ENCODE measurements at places on chromosomes 16 and 17.

DNA sequence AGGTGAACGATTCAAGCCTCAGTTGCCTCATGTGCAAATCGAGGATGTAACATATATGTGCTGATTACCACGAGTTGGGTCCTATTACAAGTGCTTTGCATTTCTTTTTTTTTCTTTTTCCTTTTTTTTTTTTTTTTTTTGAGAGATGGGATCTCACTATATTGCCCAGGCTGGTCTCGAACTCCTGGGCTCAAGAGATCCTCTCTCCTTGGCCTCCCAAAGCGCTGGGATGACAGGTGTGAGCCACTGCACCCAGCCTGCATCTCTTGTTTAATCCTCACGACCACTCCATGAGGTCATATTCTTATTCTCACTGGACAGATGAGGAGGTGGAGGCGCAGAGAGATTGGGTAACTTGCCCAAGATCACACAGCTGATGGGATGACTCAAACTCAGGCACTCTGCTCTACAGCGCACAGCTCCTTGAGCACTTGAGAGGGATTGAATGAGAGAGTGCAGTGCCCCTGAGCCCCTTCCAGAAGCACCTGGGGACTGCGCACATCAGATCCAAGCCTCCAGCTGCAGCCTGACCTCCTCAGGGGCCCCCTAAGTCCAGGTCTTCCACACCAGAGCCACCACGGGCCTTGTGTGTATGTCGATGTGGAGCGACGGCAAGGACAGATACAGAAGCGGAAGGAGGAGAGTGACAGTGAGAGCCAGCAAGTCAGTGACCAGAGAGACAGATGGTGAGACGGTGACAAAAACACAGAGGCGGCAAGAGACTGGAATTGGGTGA, 4.9 kb downstream of the STX1B start:
- no peak for DNase-seq

- DNase-seq: no peak
These were observed 43.7 kb downstream of the HSBP1 start for GRCh38 chr16:83851473-83851872.

DNA sequence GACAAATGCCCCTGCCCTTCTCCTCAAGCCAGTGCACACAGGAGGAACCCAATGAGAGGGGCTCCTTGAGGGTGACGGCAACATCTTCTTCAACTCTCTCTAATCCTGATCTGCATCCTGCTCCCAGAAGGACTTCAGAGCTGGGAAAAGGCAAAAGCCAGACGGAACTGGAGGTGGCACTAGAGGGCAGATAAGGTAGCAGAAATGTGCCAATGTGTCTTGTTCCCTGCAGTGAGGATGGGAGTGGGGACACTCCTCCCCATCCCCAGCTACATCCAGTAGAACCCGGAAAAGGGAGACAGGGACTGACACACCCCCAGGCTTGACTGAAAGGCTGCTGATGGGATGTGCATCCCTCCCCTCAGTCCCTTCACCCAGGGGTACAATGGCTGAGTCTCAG, 28.5 kb downstream of the SRCIN1 start:
- DNase-seq: no peak

DNA sequence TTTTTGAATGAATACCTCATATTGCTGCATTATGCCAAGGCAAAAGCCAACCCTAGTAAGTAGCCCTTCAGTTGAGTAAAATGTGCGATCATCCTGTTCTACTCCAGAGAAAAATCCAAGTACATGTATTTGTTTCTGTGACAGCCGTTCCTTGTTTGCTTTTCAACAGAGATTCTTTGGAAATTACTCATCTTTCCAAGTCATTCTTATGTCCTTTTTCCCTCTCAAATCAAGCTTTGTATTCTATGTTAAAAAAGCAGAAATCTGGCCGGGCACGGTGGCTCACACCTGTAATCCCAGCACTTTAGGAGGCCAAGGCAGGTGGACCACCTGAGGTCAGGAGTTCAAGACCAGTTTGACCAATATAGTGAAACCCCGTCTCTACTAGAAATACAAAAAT, 112.9 kb upstream of the HAS3 start:
- no peak for DNase-seq

- no peak for DNase-seq
These were observed 1.3 kb downstream of the WNK4 start for GRCh38 chr17:42781639-42782165.

DNA sequence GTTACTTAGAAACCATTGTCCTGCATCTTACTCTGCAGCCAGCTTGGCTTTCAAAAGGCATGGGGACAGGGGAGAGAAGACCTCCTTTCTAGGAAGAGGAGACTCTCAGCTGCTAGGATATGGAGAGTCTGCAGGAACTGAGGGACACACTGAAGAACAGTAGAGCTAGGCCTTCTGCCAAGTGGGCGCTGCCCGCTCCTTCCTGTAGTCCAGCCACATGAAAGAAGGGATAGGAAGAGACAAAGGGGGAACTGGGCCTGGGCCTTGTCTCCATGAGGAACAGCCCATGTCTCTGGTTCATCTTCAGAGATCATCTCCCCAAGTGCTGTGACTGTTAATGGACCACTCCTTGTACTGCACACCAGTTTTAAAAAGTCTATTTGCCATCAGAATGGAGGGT, 78.4 kb downstream of the SYCE1L start:
- no peak for DNase-seq

DNA sequence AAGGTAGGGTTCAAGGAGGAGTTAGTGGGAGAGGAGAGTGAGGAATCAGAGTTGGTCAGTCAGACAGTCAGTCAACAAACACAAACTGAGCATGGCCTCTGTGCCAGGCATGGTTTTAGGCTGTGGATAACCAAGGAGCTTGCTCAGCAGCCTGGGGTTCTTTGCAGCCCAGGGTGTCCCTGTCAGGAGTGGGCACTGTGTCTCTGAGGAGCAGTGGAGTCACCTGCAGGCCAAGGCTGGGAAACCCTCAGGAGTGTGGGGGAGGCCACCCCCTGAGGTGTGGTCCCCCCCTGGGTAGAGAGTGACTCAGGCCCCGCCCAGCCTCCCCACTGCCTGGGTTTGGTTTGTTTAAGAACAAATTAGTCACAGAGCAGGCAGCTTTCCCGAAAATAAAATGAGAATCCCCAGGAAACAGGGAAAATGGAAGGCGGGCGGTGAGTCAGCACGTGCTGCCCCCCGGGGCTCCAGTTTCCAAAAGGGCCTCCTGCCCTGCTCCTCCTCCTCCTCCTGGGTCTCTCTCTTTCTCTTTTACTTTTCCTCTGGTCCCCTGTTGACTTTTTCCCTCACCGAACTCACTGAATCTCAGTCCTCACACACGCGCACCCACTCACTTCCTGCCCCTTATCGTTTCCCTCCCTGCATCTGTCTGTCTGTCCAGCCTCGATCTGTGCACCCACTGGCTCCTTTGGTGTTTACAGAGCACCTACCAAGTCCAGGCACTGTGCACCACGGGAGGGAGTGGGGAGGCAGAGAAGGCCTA, 44.3 kb downstream of the SOCS3 start:
- peak; percentile 54 for DNase-seq

GRCh38 chr17:58728798-58729197, 26.9 kb upstream of the PPM1E start:
- no peak for DNase-seq

GRCh38 chr16:1645914-1646525, 32.1 kb upstream of the JPT2 start:
- peak; percentile 56 for DNase-seq

- no peak for DNase-seq
These were observed 242.1 kb upstream of the NLRP1 start for GRCh38 chr17:5826384-5826783.

- no peak for DNase-seq
These were observed 13.4 kb downstream of the CMC2 start for GRCh38 chr16:80993307-80993706.

DNA sequence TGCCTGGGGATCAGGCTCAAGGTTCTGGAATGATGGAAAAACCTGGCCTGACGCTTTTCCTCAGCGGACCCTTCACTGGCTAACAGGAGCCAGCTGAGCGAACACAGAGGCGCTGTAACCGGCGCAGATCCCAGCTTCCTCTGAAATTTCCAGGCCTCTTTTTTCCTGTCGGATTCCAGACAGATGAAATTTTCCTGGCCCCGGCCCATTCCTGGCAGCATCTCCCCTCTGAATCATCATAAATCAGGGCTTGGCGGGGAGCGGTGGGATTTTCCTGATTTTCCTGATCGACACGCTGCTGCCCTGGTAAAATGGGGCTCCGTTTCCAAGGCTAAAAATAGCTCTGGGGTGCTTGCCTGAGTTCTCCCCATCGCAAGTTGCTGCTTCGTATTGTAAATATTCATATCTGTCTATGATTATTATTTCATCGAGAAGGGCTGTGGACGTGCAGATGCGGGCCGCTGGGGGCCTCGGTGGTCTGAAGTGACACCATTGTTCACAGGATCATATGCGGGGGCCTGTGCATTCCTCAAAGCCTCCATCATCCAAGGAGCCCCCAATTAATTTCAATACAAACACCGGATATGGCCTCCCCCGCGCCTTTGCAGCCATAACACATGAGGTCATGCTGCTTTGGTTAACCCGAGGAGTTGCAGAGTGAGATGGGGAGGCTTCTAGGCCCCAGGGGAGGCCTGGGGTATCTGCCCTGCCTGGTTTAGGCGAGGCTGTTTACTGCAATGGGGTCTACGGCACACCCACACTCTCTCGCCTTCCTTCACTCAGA, 45.8 kb upstream of the ETV4 start:
- DNase-seq: no peak

GRCh38 chr17:39634384-39634871, 2.5 kb upstream of the STARD3 start:
- DNase-seq: peak; percentile 45

- no peak for DNase-seq
These were observed 26.3 kb upstream of the NACA2 start for GRCh38 chr17:61617330-61617729.

DNA sequence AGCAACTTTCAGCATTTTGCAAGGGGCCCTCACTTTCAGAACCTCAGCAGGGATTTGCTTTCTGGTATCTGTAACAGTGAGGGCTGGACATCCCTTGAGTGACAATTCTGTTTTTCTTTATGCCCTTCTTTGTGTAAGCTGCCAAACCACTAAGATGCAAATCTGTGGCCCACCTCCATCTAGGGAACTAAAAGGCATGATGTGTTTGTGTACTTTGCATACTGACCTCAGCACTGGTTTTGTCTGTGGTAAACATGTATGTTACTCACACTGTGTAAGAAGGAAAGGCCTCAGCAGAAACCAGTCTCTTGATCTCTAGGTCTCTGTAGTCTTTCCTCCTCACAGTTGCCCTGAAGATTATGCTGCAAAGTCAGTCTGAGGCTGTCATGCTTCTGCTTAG, 396.6 kb upstream of the DYNLRB2 start:
- peak; percentile 1 for DNase-seq

DNA sequence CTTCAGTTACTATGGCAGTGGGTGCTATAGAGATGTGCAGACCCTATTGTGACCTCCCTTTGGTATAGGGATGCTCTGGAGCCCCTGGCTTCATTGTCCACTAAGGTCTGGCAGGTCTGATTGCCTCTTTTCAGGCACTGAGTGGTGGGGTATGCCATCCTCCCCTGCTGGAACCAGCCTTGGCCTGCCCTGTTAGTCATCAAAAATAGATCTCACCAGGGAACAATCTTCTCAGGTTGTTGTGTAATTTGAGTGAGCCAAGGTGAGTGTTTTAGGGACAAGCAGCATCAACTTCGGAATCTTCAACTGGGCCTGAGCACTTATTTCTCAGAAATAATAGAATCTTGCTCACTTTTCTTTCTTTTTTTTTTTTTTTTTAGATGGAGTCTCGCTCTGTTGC, 19.6 kb downstream of the HMOX2 start:
- DNase-seq: no peak

DNA sequence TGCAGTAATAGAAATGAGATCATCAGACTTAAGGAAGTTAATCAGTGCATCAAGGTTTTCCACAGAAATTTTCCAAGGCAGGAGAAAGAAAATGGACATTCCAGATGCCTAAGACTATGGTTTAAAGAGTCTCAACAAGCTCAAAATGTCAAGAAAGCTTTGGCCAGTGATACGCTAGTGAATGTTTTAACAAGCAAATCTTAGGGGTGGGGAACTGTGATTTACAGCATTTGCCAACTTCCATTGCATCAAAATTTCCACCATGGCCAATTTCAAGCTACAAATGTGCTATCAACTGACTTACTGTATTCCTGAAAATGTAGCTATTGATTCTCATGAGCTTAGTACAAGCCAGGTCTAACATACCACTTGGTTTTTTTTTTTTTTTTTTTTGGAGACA, 82.4 kb upstream of the CLEC3A start:
- DNase-seq: no peak

GRCh38 chr16:21101631-21102420, 48.8 kb downstream of the DNAH3 start:
- peak; percentile 3 for DNase-seq

DNA sequence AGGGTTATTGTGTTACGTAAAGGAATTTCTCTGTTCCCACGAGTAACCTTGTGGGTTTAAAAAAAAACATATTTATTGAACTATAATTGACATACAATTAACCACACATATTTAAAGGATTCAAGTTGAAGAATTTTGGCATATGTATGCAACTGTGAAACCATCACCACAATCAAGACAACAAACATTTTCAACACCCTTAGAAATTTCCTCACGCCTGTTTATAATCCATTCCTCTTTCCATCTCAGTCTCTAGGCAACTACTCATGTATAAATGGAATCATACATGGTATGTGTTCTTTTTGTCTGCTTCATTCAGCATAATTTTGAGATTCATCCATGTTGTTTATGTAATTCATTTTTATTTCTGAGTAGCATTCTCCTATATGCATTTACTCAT, 104.0 kb downstream of the MRTFB start:
- DNase-seq: no peak

DNA sequence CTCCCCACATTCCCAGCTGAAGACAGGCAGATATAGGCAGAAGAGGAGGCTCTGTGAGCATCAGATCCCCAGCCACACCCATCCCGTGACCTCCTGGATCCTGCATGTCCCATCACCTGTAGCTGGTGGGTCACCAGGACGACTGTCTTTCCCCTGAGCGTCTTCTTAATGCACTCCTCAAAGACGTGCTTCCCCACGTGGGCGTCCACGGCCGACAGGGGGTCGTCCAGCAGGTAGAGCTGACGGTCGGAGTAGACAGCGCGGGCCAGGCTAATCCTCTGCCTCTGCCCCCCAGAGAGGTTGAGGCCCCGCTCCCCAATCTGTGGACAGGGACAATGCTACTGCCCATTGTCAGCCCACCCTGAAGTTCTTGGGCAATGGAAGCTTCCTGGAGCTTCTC, 40.5 kb downstream of the ABCC12 start:
- no peak for DNase-seq

GRCh38 chr16:65283181-65283651, 161.4 kb upstream of the CDH11 start:
- no peak for DNase-seq

DNA sequence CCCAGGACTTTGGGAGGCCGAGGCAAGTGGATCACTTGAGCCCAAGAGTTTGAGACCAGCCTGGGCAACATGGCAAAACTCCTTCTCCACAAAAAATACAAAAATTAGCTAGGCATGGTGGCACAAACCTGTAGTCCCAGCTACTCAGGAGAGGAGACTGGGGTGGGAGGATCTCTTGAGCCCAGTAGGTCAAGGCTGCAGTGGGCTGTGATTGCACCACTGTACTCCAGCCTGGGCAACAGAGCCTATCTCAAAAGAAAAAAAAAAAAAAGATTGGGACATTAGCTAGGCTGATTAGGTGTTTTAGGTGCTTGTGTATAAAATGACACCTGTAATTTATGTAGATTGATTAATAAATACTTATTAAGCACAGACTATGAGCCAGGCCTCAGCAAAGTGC, 10.1 kb downstream of the GFOD2 start:
- no peak for DNase-seq

- no peak for DNase-seq
These were observed 4.0 kb downstream of the WNK4 start for GRCh38 chr17:42784409-42784808.
